ENCODE measurements at places on chromosomes 1 and 21. TPM values are rescaled to one million over a fixed set of nuclear protein-coding genes. Genes with fewer than 3 reads are reported as not detected.
A peak's percentile ranks its signal among the peaks of the same experiment; 100 is the strongest.

The UHMK1 gene
- 36.1 TPM for total RNA-seq

The S100A12 gene
- not detected for total RNA-seq

The COL16A1 gene
- 195 TPM for total RNA-seq

The LCE1B gene
- not detected for total RNA-seq

- peak overlapping the region; percentile 39 for H3K4me3 ChIP-seq
- peaks cover 2% of the 10 kb centered on the region for H3K36me3 ChIP-seq
- no peaks in the 10 kb centered on the region for H3K27me3 ChIP-seq
- DNase-seq: no peak
- H3K4me1 ChIP-seq: no peaks in the 10 kb centered on the region
These were observed 25.4 kb downstream of the SLC19A2 start for GRCh38 chr1:169460191-169460833.

GRCh38 chr1:36119456-36119855, 5.6 kb downstream of the COL8A2 start:
- H3K4me3 ChIP-seq: no peak overlapping the region
- peaks cover 75% of the 10 kb centered on the region for H3K4me1 ChIP-seq
- H3K27me3 ChIP-seq: no peaks in the 10 kb centered on the region
- DNase-seq: no peak
- no peaks in the 10 kb centered on the region for H3K36me3 ChIP-seq
- peak overlapping the region; percentile 73 for H3K27ac ChIP-seq

DNA sequence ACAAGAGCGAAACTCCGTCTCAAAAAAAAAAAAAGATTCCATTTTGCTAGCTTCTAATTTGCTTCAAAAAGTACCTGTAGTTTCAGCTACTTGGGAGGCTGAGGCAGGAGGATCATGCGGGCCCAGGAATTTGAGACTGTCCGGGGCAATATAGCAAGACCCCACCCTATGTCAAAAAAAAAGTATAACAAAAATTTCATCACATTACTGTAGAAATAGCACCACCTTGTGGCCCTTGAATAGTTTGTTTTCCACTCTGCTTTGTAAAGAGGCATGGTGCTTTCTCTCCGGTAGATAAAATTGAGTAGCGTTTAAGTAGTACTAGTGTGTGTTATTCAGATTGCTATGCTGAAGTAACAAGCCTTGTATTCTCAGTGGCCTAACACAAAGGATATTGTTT, 18.2 kb upstream of the MSTO1 start:
- no peak overlapping the region for H3K4me3 ChIP-seq
- no peaks in the 10 kb centered on the region for H3K27me3 ChIP-seq
- H3K4me1 ChIP-seq: no peaks in the 10 kb centered on the region
- no peak overlapping the region for H3K27ac ChIP-seq
- peak; percentile 54 for DNase-seq

- no peak for DNase-seq
- H3K4me3 ChIP-seq: peak overlapping the region; percentile 81
- H3K36me3 ChIP-seq: peaks cover 22% of the 10 kb centered on the region
- H3K27me3 ChIP-seq: no peaks in the 10 kb centered on the region
- H3K4me1 ChIP-seq: peaks cover 36% of the 10 kb centered on the region
- H3K27ac ChIP-seq: peak overlapping the region; percentile 82
These were observed 866 bp upstream of the SORT1 start for GRCh38 chr1:109398343-109399225.

GRCh38 chr21:33552093-33552998, 9.5 kb downstream of the SON start:
- no peaks in the 10 kb centered on the region for H3K4me1 ChIP-seq
- no peak overlapping the region for H3K27ac ChIP-seq
- no peak for DNase-seq
- H3K4me3 ChIP-seq: no peak overlapping the region
- no peaks in the 10 kb centered on the region for H3K27me3 ChIP-seq

DNA sequence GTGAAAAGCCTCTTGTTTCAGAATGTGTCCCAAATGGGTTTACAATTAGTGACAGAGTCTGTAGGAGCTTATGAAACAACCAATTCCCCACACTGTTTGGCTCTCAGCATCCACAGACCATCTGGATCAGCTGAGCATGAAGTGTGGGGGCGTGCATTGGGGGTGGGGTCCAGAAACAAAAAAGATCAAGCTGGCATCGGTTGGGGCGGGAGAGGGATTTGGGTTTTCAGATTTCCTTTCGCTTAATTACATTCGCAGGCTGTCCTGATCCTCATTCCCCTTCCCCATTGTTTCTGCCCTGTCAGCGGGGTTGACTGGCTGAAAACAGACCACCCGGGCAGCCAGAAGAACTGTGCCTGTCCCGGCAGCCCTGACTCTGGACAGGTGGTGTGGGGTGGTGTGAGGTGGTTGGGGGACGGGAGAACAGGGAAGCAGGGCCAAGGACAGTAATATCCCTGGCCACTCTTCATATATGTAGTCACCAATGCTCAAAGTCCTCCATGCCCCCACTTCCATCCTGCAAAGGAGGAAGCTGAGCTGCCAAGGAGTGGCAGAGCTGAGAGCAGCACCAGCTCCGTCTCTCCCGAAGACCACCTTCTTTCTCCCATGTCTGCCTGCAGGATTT, 92.0 kb downstream of the IER5 start:
- H3K27ac ChIP-seq: no peak overlapping the region
- H3K27me3 ChIP-seq: no peaks in the 10 kb centered on the region
- H3K4me1 ChIP-seq: no peaks in the 10 kb centered on the region
- no peak for DNase-seq

DNA sequence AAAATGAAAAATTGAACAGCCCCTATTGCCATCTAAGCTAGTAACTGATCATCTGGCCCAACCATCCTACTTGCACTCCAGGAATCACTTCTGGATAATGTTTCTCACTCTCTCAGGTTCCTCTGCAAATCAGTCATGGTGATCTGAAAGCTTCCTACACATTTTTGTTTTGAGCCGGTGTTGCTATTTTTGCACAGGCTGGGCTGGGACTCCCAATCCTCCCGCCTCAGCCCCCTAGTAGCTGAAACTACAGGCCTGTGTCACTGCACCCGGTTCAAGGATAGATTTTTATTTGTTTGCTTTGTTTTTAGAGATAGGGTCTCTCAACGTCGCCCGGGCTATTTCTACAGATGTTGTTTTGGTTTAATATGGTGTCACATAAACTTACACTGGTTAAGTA, 40.5 kb upstream of the HMCN1 start:
- no peaks in the 10 kb centered on the region for H3K36me3 ChIP-seq
- no peak overlapping the region for H3K4me3 ChIP-seq
- H3K27me3 ChIP-seq: no peaks in the 10 kb centered on the region
- H3K27ac ChIP-seq: no peak overlapping the region
- DNase-seq: no peak

- no peak overlapping the region for H3K4me3 ChIP-seq
- no peaks in the 10 kb centered on the region for H3K4me1 ChIP-seq
- no peak overlapping the region for H3K27ac ChIP-seq
- no peaks in the 10 kb centered on the region for H3K27me3 ChIP-seq
- DNase-seq: no peak
These were observed 6.5 kb upstream of the THEMIS2 start for GRCh38 chr1:27865821-27866220.

- no peak overlapping the region for H3K4me3 ChIP-seq
- no peaks in the 10 kb centered on the region for H3K4me1 ChIP-seq
- no peak for DNase-seq
These were observed 237.0 kb downstream of the TBX15 start for GRCh38 chr1:118751166-118751565.

DNA sequence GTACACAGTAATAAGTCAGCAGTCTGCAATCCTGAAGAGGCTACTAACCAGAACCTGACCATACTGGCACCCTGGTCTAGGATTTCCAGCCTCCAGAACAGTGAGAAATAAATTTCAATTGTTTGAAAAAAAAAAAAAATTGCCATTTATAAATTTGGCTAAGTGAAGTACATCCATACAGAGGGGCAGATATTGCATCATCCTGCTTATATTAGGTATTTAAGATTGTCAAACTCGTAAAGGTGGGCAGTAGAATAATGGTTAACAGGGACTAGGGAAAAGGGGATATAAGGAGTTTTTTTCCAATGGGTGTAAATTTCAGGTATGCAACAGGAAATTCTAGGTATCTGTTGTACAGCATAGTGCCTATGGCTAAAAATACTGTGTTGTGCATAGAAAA, 1250.9 kb downstream of the BRINP3 start:
- H3K27ac ChIP-seq: no peak overlapping the region
- H3K36me3 ChIP-seq: no peaks in the 10 kb centered on the region
- H3K27me3 ChIP-seq: no peaks in the 10 kb centered on the region
- H3K4me3 ChIP-seq: no peak overlapping the region
- DNase-seq: no peak

- peak overlapping the region; percentile 24 for H3K4me3 ChIP-seq
- H3K36me3 ChIP-seq: no peaks in the 10 kb centered on the region
- H3K27ac ChIP-seq: peak overlapping the region; percentile 38
- H3K27me3 ChIP-seq: no peaks in the 10 kb centered on the region
- DNase-seq: no peak
These were observed 353.7 kb upstream of the ESRRG start for GRCh38 chr1:217076902-217077301.
